ENCODE measurements at places on chromosomes 3 and 15.

DNA sequence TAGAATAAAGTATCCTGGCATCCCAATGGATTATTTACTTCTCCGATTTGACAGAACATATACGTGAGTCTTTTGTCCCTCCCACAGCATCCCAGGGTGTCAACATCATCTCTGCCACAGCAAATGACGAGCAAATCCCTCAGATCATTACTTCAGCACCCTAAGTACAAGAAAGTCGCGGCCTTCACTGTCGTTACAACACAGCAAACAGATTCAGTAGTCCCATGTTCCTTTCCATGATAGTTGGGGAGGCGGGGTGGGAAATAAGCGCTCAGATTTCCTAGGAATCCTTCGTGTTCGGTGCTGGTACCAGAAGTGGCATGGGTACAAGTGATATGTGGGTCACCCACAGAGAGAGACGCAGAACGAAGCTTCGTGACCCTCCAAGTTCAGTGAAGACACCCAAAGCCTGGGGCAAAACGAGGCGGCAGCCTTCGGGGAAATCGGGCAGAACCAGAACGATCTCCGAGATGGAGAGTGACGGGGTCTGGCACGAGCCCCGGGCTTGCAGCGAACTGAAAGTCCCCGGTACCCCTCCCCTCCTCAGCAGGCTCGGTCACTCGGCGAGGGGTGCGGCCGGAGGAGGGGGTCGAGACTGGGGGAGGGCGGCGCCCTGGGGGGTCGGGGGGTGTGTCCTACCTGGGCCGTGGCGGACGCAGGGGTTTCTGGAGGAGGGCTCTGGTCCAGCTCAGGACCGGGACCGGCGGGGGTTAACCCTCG is 619 bp downstream of the TTBK2 start:
- peak; percentile 58 for DNase-seq

DNA sequence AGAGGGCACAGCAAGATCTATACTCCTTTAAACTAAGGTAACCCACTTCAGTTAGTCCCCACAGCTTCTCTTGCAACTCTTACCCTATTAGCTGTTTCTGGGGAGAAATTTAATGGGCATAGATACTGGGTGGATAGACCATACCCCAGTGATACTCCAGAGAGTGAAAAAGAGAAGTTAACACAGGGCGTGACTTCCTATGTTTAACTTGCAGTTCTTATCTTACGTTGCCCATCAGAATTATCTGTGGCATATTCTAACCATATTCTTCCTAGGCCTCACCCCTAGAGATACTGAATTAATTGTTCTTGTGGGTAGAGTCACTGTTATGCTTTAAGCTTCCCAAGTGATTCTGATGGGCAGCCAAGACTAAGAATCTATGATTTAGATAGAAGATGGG is 485.4 kb upstream of the TPRG1 start:
- no peak for DNase-seq

DNA sequence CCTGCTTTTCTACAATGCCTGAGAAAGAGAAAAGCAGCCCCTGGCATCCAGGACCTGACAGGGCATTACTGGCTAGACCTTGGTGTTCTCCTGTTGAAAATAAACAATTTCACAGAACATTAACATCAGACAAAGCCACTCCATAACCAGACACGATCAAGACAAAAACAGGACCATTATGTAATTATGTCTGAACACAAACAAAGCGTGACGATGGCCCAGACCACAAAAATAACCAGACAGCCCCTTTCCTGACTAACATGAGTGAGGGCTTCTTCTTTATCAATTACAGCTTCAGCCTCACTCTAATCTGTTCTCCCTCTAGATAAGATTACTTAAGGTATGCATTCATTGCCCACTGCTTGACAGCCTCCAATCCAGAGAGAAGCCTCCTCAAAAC is 172.7 kb upstream of the LMCD1 start:
- no peak for DNase-seq

- DNase-seq = no peak
Measured at GRCh38 chr3:49076646-49077045, 17.2 kb downstream of the QRICH1 start.

DNA sequence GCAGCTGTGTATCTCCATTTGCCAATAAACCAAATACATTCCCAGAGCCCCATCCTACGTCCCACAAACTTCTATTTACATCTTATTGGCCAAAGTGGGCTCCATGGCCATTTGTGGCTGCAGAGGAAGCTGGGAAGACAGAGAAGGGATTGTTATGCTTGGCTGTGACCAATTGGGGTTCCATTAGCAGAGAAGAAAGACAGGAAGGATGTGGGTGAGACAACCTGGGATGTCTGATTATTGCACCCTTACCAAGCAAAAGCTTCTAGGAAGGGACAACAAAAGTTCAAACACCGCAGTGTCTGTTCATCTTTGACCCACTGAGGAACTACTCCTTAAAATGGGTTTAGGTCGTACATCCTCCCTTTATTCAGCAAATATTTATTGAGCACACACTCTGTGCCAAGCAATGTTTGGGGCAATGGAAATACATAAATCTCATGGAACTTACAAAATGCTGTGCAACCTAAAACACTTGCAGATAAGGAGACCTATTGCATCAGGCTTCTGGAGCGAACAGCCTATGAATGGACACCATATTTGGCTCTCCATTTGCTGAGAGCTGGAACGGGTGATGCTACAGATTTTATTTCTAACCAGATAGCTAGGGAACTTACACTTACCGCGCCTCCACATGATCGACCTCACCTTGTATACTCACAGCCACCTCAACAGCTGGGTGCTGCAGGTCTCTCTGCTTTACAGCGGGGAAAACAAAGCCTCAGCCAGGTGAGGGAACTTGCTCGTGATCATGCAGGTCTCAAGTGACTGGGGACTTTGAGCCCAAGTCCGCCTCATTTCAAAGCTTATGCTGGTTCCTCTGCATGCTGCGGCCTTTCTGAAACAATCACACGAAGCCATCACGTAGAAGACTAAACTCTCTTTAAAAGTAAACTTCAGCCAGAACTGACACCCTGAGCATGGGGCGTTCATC is 21.4 kb upstream of the NR2E3 start:
- no peak for DNase-seq

GRCh38 chr15:63066272-63066671 is 23.7 kb downstream of the TPM1 start:
- DNase-seq = no peak

DNA sequence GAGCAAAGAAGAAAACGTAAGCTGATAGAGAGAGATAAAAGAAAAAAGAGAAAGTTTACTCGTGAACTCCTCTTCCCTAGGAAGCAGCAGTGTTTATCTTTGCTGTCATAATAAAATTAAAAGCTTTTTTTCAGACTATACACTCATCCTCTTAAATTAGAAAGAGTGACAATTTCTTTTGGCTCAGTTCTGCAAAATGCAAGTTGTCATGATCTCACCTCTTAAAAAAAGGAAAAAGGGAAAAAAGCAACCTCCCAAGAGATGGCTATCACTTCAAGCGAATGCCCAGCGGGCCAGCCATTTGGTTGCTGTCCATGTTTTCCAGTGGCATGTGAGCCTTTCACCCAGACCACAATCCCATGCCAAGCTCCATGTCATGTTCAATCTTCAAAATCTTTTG is 7.0 kb upstream of the THBS1 start:
- DNase-seq = no peak

- no peak for DNase-seq
Measured at GRCh38 chr3:114928989-114929640, 218.0 kb downstream of the ZBTB20 start.

GRCh38 chr3:55169608-55170072 is 241.8 kb upstream of the LRTM1 start:
- no peak for DNase-seq
